ENCODE measurements at places on chromosomes 3 and 15.

DNA sequence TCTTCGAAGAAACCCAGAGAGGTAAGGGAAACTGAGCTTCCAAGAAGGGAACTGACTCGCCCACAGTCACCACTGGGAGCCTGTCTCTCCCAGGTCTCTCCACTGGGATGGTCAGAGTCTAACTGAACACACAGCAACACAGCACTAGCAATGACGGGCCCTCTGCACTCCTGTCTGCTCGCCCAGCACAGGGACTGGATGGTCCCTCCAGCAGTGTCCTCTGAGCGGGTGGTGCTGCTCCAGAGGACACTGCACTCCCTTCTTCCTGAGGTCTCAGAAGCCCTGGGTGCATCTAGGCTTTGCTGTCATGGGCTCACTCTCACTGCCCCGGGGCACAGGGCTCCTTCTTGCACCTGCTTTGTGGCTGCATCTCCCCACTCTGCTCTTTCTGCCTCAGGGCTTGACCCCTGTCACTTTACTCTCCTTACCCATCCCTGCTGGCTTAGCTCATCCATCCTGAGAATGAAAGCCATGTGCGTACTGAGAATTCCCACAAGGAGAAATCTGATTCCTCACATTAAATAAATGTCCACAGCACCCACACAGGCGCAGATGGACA lies 356.6 kb downstream of the GABRG3 start:
- DNase-seq: no peak

- DNase-seq: no peak
These were observed 26.5 kb downstream of the NANOGP8 start for GRCh38 chr15:35058534-35059054.

DNA sequence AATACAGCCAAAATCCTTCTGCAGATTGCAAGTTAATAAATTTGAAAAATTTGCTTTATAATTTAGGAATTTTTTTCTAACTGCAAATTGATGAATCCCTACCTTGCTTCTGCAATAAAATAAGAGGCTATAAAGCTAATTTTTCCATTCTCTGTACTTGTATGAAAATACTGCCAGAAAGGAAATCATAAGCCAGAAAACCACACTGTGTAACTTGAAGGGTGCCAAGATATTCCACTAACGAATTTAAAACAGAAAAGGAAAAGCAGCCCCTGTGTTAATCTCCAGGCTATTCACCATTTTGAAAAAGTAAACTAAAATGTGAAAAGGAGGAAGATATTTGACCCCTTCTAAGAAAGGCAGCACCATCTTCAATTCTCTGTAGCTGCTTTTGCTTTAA lies 557.9 kb upstream of the ZNF385D start:
- no peak for DNase-seq

GRCh38 chr3:122728756-122729514 lies 48.3 kb downstream of the PARP14 start:
- no peak for DNase-seq

- DNase-seq: no peak
These were observed 96.3 kb upstream of the ZBED2 start for GRCh38 chr3:111691293-111691909.

- DNase-seq: no peak
These were observed 345.1 kb upstream of the CCDC54 start for GRCh38 chr3:107032111-107032510.

DNA sequence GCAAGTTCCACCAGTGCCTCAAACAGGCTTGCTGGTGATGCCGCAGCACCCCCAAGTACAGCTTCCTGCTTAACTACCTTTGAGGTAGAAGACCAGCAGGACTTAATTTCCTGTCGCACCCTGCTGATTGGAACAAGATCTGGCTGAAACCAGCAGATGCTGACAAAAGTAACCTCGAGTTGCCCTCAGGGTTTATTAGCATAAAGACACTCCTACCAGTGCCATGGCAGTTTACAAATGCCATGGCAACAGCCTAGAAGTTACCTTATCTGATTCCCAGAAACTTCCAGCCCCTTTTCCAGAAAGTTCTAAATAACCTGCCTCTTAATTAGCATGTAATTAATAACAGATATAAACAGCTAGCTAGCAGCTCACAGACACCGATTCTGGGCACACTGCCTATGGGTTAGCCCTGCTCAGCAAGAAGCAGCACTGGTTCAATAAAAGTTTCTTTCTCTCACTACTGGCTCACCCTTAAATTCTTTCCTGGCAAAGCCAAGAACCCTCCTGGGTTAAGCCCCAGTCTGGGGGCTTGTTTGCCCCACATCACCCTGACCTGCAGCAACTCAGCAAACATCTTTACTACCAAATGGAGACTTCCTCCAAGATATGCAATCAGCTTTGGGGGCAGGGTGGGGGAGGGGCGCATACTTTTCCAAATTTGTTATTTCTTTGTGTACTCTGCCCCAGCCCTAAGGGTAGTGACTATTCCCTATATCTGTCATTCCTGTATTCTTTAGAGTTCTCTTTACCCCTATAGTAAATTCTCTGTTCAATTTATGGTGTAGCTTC lies 54.2 kb downstream of the MAP4 start:
- DNase-seq: no peak

GRCh38 chr3:12751571-12751970 lies 7.5 kb downstream of the TMEM40 start:
- DNase-seq: no peak

- DNase-seq: no peak
These were observed 43.0 kb upstream of the ABI3BP start for GRCh38 chr3:101036213-101036618.

GRCh38 chr3:58529516-58530353 lies 7.3 kb downstream of the ACOX2 start:
- DNase-seq: no peak

GRCh38 chr3:120741837-120742197 lies 499 bp downstream of the RABL3 start:
- no peak for DNase-seq

GRCh38 chr15:68554721-68555678 lies 23.8 kb upstream of the CORO2B start:
- DNase-seq: no peak

DNA sequence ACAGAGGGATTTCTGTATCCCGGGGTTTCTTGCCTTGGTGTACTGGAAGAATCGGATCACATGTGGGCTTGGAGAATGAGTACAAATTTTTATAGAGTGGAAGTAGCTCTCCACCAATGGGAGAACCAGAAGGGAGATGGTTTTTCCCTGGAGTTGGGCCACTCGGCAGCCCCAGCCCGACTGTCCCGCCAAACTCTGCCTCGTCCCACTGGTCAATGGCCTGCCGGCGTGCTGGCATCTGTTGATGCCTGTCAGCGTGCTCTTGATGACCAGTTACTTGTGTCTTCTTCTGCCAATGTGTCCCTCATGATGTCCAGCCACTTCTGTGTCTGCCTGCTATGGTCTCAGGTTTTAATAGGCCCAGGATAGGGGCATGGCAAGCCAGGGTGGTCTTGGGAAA lies 100.5 kb downstream of the CFAP44 start:
- no peak for DNase-seq

- DNase-seq: no peak
These were observed 1.2 kb upstream of the LRRC15 start for GRCh38 chr3:194370753-194371152.

DNA sequence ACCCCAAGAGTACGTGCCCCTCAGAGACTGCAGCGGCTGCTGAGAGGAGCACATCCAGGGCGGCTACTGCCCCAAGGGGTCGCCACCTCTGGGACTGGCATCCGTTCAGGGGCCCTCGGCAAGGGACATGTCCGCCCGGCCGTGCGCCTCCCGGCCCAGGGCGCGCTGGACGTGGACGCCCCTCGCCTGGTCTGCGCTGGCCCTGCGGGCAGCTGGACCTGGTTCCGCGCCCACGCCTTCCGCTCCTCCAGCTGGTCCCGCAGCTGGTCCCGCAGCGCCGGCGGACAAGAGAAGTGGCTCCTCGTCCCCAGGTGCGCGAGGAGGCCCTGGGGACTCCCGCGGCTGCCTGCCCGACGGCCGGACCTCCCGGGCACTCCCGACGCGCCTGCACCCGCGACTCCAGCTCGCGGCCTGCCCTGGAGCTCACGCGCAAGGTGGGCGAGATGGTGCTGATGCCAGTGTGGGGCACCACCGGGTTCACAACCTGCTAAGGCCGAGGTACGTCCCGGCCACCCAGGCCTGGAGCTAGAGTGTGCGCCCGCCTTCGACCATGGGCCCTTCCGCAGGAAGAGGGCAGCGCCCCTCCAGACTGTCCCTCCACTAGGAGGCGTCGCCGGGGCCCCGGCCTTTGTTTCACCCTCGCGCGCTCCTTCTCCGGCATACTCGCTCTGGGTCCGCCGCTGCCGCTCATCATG lies 14.4 kb upstream of the GP9 start:
- no peak for DNase-seq

GRCh38 chr3:136018876-136019275 lies 53.3 kb downstream of the PPP2R3A start:
- no peak for DNase-seq

GRCh38 chr3:166531730-166532129 lies 694.5 kb upstream of the BCHE start:
- no peak for DNase-seq

DNA sequence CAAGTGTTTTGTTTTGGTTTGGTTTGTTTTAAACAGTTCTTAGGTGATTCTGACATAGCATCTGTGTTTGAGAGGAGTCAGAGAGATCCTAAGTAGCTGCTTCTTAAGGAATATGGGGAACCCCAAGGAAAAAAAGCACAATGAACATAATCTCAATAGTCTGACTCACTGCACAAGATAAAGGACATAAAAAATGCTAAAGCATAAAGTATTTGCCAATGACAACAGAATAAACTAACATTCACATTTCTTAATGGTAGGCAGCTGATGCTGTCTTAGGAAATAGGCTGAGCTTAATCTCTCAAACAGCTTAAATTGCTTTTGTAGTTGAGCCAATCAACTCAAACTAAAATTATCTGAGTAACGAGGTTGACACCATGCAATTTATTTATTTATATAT lies 2.9 kb downstream of the NCEH1 start:
- no peak for DNase-seq

DNA sequence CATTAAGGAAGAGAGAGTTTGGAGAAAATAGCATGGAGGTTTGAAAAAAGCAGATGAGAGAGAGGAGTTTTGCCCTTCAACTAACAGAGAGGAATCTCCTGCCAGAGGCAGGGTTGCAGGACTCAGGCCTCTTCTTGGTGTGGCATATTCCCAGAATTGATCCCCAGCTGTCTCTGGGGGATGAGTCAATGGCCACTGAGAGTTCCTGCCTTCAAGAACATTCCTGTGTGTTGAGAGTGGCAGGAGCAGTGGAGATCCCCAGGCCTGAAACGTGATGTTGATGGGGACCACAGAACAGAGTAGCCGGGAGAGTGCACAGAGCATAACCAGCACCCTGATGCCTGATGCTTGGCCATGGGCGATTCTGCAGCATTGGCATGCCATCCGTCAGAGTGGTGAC lies 348.4 kb upstream of the THBS1 start:
- no peak for DNase-seq

DNA sequence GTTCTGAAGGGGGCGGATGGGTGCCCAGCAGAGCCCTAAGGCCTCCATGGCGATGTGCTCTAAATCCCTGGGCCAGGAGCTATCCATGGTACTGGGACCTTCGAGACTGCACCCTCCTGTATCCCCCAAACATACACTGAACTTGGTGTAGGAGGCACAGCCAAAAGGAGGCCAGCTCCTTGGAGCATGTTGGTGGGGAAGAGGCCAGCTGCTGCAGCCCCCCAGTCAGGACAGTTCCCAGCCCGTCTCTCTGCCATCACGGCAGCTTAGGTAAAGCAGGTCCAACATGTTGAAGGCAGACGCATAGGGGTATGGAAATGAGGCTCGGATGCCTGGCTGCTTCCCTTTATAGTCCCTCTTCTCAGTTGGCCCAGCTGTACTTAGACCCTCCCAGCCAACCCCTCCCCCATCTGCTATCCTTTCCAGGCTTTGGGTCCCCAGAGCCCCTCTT lies 1.8 kb downstream of the CAMKV start:
- no peak for DNase-seq

- DNase-seq: peak; percentile 89
These were observed at the start of gene SPINT1 for GRCh38 chr15:40843885-40844695. Gene SPINT1 (plus strand): TSS chr15:40844048. CDS start chr15:40844555, 507 bp downstream.

GRCh38 chr3:73433687-73434086 lies 191.1 kb downstream of the PDZRN3 start:
- no peak for DNase-seq

- no peak for DNase-seq
These were observed 71.0 kb downstream of the THSD4 start for GRCh38 chr15:71186267-71186666.

GRCh38 chr3:134611516-134611915 lies 39.3 kb downstream of the KY start:
- DNase-seq: no peak

- no peak for DNase-seq
These were observed 30.3 kb upstream of the FSTL1 start for GRCh38 chr3:120481081-120481480.

DNA sequence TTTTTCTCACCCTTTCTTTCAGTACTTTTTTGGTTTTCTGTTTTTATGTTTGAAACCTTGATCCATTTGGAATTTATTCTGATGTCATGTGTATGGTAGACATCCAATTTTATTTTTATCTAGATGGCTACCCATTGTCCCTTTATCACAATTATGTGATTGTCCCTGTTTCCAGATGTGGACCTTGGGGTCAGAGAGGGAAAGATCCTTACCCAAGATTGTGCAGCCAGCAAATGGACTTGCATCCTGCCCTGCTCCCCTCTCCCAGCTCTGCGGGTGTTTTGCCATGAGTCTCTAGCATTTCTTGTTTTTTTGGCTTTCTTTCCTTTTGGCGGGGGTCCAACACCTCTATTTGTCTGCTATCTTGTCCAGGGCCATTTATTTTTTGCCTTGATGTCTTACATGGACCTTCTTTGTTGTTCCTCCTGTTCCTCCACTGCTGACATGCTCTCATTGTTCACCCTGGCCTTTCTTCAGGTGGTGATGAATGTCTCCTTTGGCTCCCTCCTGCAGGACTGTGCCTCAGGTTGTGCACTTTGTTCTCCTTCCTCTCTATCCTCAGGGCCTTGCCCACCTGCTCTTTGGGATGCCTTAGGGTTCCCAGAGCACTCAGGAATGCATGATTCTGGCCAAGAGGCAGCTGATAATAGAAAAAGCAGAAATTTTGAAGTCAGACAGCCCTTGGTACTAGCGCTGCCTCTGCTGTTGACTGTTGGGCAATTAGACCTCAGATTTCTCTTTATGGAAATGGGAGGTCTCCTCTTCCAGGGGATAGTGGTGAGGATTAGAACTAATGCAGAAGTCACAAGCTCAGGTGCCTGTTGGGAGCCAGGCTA lies 84.3 kb downstream of the EEFSEC start:
- no peak for DNase-seq

DNA sequence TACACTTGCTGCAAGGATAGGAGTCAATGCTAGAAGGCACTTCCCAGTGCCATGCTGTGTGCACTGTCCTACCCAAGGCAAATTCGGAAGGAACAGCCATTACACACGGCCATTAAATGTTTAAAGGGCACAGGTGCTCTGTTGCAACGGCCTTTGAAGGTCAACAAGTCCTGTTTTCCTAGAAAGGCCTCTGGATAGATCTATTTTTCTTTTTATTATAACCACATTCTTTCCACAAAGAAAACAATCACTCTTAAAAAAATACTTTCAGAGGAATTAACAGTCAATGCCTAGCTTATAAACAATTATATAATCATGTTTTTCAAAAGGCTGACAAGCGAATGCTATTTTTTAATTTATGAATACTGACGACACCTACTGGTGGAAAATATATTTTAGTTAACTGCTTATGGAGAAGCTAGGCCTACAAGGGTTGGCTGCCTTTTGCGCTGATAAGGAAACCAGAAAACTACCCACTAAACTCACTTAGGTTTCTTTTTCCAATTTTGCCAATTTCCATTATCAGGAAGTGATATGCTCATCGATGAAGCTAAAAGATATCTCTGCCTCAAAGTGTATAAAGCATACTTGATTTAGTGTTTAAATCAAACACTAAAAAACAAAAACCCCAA lies 2.4 kb downstream of the ARHGEF3 start:
- no peak for DNase-seq

- no peak for DNase-seq
These were observed 2.8 kb downstream of the CHAC1 start for GRCh38 chr15:40955930-40956540.

Data from upper lobe of right lung (tissue), 1 donor.